ENCODE measurements at places on chromosomes 4 and X.

GRCh38 chrX:39465467-39465866, 632.3 kb downstream of the BCOR start:
- DNase-seq, result no peak

DNA sequence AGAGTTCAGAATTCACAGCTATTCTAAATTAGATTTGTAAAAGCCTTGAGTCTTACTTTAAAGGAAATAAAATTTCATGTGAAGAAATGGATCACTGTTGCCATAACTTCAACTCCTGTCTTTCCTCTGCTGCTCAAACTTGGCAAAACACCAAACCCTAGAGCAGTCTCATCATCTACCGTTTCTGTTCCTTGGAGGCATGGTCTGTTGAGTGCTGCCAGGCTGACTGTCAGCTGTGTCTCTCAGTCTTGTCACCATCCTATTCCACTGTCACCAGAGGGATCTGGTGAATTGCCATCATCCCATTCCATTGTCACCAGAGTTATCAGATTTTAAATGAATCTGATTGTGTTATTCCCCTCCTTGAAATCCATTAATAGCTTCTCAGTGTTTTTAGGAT, 55.6 kb downstream of the STIM2 start:
- DNase-seq, result no peak

- DNase-seq, result no peak
Measured at GRCh38 chr4:141686146-141686775, 49.9 kb downstream of the IL15 start.

DNA sequence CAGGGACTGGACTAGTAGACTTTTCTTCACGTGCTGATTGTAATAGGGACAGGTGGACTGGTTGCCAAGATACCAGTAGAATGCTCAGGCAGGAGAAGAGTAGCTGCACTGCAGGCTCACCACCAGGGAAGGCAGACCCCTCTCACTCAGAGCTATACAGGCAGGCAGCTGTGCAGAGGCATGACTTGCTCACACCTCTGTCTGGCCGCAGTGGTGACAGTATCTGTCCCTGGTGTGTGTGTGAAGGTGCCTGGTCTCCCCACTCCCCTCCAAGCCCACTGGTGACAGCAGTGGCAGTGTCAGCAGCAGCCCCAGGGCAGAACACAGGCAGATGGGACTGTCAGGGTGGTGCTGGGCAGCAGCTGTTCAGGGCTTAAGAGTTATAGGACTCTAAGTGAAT, 140.7 kb downstream of the RPS6KA6 start:
- DNase-seq, result no peak

DNA sequence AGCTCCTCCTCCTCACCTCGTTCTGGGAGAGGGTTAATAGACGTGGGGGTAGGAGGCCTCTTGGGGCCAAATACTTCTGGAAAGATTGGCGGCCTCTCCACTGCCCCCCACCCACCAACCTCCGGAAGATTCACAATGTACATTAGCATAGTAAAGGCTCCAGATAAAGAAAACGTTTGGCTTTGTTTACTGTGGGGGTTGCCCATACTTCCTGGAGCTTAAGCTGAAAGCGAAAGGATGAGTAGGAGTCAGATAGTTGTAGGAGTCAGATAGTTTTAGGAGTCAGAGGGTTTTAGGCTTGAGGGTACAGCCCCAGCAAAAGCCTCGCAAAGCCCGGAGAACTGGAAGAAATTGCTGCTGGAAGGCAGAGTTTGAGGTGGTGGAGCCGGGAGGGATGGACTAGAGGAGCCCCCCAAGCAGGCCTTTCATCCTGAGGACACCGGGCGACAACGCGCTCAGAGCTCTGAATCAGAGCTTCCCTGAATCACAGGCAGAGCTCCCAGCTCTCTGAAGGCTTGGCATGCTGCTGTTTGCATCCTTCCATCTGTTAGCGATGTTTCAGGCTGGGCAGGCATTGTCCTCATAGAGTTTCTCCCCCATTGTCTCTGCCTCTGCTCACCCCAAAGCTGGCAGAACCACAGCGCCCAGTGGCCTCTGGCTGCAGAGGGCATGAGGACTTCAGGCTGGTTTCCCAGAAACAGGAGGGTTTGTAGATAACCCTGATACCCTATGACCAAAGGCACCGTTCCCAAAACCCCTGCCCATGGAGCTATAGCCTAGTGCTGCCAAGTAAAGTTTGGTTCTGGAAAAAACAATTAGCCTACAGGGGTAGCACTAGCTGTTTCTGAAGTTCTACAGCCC, 280.7 kb downstream of the BCOR start:
- no peak for DNase-seq

DNA sequence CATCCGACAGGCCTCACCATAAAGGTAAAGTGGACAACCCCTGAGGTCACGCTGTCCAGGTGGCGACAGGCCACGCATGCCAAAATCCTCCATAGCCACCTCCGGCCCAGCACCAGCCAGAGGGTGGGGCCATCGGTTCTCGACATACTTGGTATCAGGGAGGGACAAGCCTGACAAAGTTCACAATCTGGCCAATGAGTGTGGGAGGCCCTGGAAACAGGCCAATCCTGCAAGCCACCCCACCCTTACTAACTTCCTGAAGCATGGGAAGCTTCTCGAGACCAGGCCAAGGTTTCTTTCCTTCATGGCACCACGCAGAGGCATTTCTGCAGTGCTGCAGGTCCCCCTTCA, 73.8 kb downstream of the MTMR1 start:
- no peak for DNase-seq

DNA sequence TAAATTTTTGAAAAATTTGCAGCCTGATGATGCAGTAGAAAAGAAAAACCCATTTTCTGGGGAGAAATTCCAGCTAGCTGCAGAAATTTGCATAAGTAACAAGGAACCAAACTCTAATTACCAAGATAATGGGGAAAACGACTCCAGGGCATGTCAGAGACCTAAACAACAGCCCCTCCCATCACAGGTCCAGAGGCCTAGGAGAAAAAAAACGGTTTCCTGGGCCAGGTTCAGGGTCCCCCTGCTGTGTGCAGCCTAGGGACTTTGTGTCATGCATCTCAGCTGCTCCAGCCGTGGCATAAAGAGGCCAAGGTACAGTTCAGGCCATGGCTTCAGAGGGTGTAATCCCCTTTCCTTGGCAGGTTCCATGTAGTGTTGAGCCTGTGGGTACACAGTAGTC, 733.7 kb upstream of the CT83 start:
- DNase-seq, result no peak

DNA sequence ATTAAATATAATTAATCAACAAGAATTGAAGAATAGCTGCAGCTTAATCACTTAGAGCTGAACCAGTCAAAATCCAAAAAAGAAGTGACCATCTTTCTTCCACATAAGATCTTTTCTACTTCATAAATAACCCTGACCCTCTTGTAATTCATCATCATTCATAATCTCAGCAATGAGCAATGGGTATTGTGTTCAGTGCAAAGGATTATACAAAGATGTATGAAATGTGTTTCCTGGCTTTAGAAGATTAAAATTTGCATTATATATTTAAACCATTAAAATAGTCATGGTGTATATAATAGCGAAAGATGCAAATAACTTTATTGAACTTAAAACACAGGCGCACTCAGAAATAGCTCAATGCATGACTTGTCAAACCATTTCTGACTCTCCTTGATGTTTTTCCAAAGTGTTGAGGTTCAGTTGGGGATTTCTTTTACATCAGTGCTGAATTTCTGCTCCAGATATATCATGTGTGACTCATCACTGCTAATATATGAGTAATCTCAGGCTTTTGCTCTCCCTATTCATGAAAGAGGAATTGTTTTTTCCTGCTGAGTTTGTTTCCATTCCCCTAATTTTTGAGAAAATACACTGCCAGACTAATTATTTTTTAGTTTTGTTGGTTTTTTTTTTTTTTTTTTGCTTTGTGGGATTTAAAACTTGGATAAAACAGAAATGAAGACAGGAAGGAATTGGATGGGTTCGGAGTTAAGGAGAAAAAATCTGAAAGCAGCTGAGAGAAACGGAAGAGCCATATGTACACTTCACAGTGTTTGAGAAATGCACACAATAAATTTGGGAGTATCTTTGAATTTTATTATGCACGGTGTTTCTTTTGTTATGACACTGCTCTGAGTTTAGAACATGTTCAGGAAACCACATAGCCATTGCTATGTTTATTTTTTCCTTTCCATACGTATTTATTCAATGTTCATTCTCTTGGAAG, 290.1 kb upstream of the PCDH7 start:
- no peak for DNase-seq

DNA sequence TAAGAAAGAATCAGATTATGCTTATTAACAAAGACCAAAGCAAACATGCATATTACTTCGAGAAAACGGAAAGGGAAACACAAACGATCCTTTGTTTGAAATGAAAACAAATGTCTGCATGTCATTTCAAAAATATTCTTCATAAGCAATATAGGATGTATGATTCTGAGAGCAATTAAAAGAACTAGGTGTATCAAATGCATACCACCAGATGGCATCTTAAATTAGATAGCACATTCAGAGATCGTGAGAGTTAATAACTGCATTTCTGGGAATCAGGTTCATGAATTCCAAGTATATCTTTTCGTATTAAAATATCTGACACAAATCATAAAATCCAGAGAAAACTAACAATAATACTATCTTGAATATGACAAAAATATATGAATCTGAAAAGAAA, 159.5 kb downstream of the PPP3CA start:
- no peak for DNase-seq

DNA sequence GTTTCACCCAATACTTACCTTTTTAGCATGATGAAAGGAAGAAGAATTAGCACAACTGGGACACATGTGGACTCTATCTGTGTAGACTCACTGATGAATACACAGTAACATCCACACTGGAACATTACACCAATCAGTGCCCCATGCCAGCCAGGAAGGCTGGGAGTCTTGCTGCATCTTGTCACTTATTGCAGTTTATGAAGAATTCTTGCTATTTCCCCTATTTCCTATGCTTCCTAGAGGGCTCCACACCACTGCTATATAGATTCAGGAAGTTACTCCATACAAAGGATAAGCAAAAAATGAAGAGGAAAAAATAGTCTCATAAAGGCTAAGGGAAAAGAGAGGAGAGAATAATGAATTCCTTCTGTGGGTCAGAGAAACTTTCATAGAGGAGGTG, 201.0 kb downstream of the CAMK2D start:
- DNase-seq, result no peak

DNA sequence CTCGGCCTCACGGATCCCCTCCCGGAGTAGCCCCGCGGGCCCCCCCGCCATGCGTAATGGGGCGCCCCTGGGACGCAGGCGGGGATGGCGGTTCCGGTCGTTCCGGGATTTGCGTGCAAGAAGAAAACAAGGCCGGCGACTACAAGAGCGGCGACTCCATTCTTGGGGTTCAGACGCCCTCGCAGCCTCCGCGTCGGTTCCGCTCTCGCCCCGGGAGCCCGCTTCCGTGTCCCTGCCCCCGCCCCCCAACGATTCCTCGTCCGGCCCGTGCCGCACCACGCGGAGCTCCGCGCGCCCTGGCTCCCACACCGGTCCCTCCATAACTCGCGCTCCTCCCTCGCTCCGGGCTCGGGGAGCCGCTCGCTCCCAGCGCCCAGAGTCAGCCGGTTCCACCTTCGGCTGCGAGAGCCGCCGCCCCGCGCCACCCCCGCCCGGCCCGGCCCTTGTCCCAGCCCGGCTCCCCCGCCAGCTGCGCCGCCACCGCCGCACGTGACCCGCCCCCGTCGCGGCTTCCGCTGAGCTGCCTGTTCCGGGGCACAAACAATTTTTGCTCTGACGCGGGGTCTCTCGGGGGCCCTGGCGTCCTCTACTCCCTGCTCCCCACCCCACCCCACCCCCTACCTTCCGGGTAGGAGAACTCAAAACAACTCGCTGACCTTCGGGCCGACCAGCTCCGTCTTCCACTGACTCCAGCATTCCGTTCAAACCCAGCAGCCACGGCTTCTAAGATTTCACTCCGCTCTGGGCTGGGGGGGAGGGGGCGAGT, 78.8 kb upstream of the BCOR start:
- DNase-seq, result peak; percentile 36

DNA sequence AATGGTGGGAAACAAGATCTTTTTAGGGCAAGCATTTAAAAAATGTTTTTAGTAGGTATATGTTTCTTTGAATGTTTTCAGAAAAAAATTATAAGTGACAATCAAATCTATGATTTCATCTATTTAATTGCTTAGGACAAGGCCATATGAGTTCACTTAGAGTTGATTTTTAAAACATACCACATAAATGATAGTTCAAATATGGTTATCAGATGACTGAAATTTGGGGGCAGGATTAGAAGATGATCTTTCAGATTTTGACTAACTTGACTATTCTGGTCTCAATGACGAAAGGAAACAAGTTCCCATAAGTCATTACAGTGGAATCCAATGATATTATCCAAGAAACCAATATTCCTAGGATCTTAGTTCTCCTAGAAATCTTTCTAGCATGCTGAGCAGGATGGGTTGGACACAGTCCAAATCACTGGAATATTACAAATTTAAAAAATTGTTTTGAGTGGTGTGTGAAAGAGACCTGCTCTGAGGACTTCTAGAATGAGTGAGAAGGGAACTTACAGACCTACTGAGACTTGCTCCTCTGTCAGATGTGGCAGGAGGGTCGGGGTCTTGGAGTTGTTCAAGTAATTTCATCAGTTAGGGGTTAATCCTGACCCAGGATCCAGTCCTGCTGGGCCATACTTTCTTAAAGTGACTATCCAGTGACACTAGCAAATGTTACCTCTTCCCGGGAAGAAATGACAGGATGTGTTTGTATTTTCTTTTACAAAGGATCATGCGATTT, 20.0 kb downstream of the RHOH start:
- no peak for DNase-seq

- no peak for DNase-seq
Measured at GRCh38 chrX:644304-645281, 14.0 kb downstream of the SHOX start.

GRCh38 chr4:2219233-2219760, 22.6 kb downstream of the HAUS3 start:
- DNase-seq, result no peak

GRCh38 chr4:168864821-168865541, 145.1 kb downstream of the CBR4 start:
- no peak for DNase-seq

DNA sequence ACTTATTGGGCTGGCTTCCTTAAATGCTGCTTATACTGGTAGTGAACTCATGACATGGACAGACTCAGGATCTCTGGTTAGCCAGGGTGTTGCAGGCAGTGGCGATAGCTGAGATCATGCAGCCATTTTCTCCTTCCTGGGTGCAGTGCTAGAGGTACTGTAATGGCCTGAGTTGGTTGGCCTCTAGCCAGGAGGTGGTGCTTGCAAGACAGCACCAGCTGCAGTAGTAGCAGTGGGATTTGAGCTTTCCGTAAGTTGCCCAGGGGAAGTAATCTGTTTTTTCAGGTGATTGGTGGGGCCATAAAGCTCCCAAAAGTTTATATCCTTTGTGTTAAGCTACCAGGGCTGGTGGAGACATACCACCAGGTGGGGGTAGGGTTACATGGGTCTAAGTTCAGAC, 45.1 kb upstream of the AADAT start:
- DNase-seq, result no peak

DNA sequence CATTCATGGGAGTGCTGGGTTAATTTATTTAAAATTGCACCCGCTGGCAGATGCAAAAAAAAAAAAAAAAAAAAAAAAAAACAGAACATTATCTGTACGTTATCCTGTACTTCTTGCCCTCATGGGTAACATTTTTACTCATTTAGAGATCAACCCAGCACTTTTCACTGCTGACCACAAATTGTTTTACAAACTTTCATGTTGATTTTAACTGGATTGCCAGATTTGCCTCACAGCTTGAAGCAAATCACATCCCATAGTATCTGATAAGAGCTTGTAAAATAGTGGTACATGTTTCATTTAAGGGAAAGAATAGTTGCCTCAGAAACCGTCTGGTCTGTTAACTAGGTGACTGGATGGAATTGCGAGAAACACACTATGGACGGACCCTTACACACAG, 640.8 kb downstream of the TRIML1 start:
- no peak for DNase-seq

GRCh38 chr4:156638334-156638733, 333.3 kb downstream of the PDGFC start:
- no peak for DNase-seq

GRCh38 chr4:178309890-178310289, 867.7 kb upstream of the AGA start:
- no peak for DNase-seq

All from hippocampal formation (tissue), 2 donors.